Stimulated activated CD8-positive, alpha-beta memory T cell treated with anti-CD3 and anti-CD28 coated beads, Interleukin-4, amount 100 ng/mL, for 4 hours (primary cell): ENCODE measurements at places on chromosomes 13 and 19.

DNA sequence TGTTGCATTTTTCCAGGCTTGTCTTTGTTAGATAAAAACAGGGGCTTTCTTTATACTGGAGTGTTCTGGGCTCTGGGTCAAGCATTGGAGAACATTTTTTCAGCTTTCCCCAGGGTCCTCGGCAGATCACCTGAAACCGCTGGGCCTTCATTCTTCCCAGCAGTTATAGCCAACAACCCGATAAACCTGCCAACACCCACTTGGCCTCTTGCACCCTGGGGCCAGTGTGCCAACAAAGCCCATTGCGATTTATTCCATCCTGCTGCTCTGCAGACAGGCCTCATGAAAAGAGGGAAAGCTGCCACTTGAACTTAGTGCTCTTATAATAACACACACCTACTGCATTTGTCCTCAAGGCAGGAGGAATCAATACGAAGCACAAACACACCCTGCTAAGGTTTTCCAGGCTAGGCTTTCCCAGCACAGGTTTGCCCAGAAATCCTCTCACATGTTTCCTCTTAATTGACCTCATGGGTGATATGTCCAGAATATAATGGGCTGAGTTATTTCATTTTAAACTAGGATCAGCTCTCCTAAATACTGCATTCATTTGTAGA is 669.3 kb downstream of the LIG4 start:
- DNase-seq, result no peak

DNA sequence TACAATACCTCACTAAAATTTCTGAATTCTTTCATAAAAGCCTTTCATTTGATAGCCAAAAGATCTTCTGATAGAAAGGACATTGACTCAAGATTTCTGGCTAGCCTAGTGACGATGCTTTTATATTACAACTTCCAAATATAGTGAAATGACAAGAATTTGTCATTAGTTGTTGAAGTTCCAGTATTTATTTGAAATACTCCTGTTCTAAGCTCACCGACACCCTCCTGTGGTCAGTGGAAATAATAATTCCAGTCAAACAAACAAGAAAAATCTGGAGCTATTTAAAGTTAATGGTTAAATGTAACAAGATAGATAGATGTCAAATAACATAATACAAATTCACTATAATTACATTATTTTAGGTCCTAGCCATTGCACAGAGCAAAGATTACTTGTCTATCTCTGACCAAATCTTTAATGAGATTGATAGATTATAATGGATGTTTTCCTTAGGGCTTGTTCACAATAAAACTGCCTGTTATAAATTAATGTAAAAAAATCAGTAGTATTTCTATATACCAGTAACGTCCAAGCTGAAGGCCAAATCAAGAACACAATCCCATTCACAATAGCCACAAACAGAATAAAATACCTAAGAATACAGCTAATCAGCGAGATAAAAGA is 195.5 kb downstream of the RGCC start:
- peak; percentile 9 for DNase-seq

GRCh38 chr13:105340061-105340606 is 1195.3 kb downstream of the EFNB2 start:
- DNase-seq, result no peak

GRCh38 chr19:615619-616018 is 17.7 kb downstream of the POLRMT start:
- no peak for DNase-seq

GRCh38 chr19:31283701-31284100 is 65.5 kb downstream of the TSHZ3 start:
- no peak for DNase-seq

DNA sequence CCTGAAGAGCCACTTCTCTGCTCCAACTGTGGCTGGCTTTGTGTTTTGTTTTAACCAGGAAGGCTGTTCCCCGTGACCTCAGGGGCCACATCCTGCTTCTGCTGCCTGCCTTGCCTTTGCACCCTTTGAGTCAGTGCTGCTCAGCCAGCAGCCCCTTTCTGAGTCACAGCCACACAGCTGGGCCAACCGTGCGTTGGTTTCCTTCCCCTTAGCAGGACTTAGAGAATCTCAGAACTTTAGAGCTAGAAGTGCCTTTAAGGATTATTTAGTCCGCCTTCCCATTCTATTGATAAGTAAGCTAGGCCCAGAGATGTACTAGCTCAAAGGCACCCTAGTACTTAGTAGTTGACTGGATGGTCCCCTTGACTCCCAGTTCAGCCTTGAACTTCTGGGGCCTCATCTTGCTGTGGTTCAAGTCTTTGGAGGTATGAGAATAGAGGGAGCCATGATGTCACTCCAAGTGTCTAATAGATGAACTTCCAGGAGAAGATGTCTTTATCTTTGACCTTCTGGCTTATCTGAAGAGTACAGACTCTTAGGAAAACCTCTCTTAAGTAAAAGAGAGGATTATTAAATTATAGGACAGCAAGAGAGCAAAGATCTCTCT is 8.0 kb downstream of the RGCC start:
- DNase-seq, result peak; percentile 78

DNA sequence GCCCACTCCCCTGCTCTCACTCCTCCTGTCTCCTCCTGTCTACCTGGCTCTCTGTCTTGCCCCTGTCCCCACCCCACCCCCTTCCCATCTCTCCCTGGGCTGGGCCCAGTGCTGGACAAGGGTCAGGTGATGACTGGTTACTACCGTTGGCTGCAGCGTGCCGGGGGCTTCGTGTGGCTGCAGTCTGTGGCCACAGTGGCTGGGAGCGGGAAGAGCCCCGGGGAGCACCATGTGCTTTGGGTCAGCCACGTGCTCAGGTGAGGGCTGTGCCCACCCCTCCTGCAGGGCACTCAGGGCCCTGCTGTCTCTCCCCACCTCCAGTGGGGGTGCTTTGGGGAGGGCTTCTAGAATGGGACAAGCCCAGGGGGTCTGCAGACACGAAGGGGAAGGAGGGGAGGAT is 7.6 kb downstream of the TMEM160 start:
- DNase-seq, result no peak

GRCh38 chr13:103883164-103883563 is 816.9 kb upstream of the SLC10A2 start:
- DNase-seq, result no peak

DNA sequence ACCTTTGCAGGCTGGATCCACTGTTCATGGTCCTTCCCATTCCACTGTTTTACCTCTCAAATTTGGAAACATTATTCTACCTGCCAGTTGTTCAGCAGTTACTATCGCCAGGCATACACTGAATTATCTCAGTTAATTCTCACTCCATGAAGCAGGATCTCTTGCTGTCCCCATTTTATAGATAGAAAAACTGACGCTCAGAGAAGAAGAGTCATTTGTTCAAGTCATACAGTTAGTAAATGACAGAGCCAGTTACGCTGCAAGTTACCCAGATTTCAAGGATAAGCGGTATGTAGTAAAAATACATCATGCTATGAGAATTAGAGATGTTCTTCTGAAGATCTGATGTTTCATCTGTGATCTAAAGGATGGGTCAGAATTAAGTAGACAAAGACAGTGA is 40.2 kb upstream of the IGSF23 start:
- no peak for DNase-seq

DNA sequence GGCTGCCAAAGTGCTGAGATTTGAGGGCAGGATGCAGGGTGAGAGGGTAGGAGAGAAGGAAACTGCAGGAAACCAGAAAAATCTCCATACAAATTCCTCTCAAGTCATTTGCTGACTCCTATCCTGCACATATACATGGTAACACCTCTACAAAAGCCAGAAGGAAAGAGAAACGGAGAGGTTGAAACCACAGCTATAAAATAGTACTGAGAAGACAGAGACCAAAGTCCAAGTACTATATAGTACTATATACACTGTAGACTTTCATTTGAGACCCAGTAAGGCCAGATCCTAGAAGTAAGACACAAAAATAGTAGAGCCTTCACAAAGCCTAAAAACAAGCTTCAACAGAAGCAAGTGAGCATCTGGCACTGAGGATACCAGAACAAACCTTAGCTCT is 103.1 kb downstream of the UGGT2 start:
- DNase-seq, result no peak

DNA sequence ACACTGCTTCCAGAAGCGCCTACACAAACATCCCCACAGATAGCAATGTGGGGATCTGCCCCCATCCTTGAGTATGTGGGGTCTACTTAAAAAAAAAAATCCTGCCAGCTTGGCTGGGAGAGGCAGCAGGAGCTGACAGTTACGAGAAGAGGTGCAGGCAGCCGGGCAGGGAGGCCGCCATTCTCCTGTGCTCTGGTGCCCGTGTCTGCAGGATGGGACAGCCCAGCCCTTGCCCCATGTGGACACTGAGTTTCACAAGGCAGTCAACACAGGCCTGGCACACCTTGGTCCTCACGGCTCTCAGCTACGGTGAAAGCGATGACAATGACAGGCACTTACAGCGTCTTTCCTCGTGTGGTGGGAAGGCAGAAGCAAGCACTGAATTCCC is 24.0 kb downstream of the MPND start:
- DNase-seq, result no peak

GRCh38 chr13:52012512-52012836 is 276 bp downstream of the ALG11 start:
- no peak for DNase-seq

- no peak for DNase-seq
Measured at GRCh38 chr13:110536006-110536693, 25.4 kb downstream of the RAB20 start.

- no peak for DNase-seq
Measured at GRCh38 chr19:53432088-53432661, 391 bp downstream of the ZNF761 start.

- no peak for DNase-seq
Measured at GRCh38 chr13:40498461-40498860, 168.0 kb downstream of the FOXO1 start.

GRCh38 chr13:42049454-42049813 is 986 bp downstream of the DGKH start:
- no peak for DNase-seq

DNA sequence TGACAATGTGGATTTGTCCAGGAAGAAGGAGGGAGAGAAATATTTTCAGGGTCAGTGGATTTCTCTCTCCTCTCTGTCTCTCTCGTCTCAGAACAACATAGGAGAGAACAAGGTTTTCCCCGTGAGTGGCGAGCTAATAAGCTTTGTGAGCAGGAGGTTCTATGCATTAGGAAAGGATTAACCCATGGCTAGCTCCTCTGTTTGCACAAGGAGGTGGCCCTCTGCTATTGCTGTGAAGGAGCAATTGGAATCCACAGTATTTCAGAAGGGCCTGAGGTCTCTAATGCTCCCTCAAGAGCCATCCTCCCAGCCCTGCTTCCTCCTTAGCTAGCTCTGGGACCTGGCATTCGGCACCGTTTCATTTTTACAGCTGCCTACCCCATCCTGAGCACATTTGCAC is 288.9 kb upstream of the MAB21L1 start:
- DNase-seq, result no peak

DNA sequence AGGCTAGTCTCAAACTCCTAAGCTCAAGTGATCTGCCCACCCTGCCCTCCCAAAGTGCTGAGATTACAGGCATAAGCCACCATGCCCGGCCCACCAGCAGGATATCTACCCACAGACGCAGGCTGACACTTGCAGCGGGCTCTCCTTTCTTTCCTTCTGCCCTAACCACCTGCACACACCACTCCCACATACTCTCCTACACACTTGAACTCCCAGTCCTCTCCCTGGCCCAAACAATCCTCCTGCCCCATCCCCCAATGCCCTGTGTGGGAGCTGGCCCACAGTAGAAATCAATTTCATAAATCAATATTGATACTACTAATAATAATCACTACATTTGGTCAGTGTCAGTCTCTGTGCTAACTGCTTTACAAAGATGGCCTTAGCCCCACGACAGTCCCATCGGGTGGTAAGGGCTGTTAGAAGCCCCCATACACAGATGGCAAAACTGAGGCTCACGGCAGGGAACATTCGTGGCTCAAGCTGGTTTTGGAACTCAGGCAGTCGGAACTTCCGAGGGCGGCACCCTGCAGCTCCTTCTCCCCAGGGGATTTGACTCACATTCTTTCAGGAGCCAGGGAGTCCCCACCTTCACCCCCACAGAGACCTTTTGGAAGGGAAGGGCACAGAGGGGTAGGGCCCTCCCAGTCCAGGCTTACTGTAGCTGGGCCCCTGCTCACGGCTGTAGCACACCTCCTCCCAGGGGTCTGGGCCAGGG is 3.4 kb upstream of the DPF1 start:
- DNase-seq, result no peak

DNA sequence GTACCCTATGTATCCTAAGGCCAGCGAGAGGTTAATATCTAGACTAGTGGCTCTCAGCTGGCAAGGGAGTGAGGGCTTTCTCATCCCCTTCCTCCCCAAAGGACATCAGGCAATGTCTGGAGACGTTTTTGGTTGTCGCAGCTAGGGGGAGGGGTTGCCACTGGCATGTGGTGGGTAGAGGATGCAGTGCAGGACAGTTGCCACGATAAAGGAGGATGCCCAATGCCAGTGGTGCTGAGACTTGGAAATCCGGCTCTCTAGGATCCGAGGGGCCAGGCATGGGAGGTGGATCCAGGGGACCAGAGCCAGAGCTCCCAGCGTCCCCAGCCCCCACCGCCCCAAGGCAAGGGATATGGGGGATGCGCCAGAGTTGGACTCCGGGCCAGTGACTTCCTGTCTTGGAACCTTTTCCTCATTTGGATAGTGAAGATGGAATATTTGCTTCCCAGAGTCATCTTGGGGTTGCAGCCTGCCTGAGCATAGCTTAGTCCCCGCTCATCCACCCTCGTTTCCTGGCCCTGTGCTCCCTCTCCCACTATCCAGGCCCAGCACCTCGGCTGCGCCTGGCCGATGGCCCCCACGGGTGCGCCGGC is 4.9 kb downstream of the SSC5D start:
- no peak for DNase-seq

DNA sequence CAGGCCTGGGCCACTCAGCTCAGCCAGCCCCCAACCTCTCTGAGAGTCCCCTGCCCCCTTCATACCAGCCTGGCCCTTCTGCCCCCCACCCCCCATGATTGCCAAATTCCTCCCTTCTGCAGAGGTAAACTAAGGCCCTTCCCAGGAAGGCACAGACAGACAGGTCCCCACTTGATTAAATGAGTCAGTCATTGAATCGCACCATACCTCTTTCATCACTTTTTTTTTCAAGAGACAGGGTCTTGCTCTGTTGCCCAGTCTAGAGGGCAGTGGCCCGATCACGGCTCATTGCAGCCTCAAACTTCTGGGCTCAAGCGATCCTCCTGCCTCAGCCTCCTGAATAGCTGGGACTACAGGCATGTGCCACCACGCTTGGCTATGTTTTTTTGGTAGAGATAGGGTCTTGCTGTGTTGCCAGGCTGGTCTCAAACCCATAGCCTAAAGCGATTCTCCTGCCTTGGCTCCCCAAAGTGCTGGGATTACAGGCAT is 6.0 kb downstream of the PODNL1 start:
- DNase-seq, result no peak

- no peak for DNase-seq
Measured at GRCh38 chr19:42831221-42832019, 48.1 kb downstream of the PSG1 start.

DNA sequence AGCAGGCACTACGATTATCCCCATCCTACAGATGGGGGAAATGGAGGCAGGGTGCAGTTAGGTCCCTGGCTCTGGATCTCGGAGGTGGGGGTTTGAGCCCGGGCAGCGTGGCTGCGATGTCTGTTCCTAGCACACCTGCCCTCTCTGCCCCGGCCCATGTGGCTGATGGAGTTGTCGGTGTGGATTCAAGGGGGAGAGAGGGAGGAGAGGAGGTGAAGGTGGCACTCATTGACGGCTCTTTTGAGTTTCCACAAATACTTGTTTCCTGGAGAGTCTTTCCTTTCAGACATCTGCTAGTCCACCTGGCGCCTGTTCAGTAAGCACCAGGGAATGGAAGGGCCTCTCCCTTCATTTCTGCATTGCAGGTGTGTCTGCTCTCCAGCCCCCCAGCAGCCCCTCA is 69.9 kb downstream of the ARHGEF18 start:
- DNase-seq, result no peak
